Smooth muscle cell of trachea (primary cell): ENCODE measurements at places on chromosomes 2 and 18. TPM values are rescaled to one million over a fixed set of nuclear protein-coding genes. Genes with fewer than 3 reads are reported as not detected.

Gene SH2D6
- 0.66 TPM in 1 of 2 replicates, not detected in the other for total RNA-seq

Gene TMSB10
- 8,605 and 12,355 TPM in 2 replicates for total RNA-seq

Gene SERPINB10
- not detected in 2 replicates for total RNA-seq

Gene DNAJC5G
- not detected in 2 replicates for total RNA-seq

Gene AKAIN1
- not detected in 2 replicates for total RNA-seq

Gene CPO
- total RNA-seq, result 0.17 TPM in 1 of 2 replicates, not detected in the other

Gene CCNT2
- total RNA-seq, result 18.4 and 21.8 TPM in 2 replicates

Gene BCS1L
- total RNA-seq, result 32.3 and 41.9 TPM in 2 replicates

Gene ELOA2
- total RNA-seq, result not detected in 2 replicates

Gene LONRF2
- under 0.01 TPM in 2 replicates for total RNA-seq

Gene HK2
- 19.1 and 46.8 TPM in 2 replicates for total RNA-seq

Gene VSNL1
- total RNA-seq, result 0.29 and 0.99 TPM in 2 replicates

Gene LIPG
- 0.58 and 0.83 TPM in 2 replicates for total RNA-seq

Gene SNRNP27
- total RNA-seq, result 35.1 and 60.9 TPM in 2 replicates

Gene LIMS4
- 1.2 and 3.6 TPM in 2 replicates for total RNA-seq

Gene CD8B
- total RNA-seq, result not detected in 2 replicates

Gene MC5R
- total RNA-seq, result not detected in 2 replicates

Gene IFIH1
- 8.4 and 11.1 TPM in 2 replicates for total RNA-seq

Gene BMP10
- total RNA-seq, result not detected in 2 replicates

Gene C1GALT1C1L
- total RNA-seq, result 0.50 and 1.0 TPM in 2 replicates

Gene GKN2
- not detected in 2 replicates for total RNA-seq

Gene BCL11A
- under 0.01 and 0.15 TPM in 2 replicates for total RNA-seq

Gene NOSTRIN
- 0.33 and 0.58 TPM in 2 replicates for total RNA-seq

Gene CMPK2
- 0.50 and 0.58 TPM in 2 replicates for total RNA-seq

Gene CACNB4
- total RNA-seq, result 0.73 and 1.2 TPM in 2 replicates

Gene ADGRF3
- total RNA-seq, result not detected in 2 replicates

Gene SCN7A
- total RNA-seq, result 14.5 and 16.4 TPM in 2 replicates

Gene FAP
- total RNA-seq, result 112 and 143 TPM in 2 replicates

Gene CYP27A1
- 19.1 and 53.1 TPM in 2 replicates for total RNA-seq

Gene ATP6V1C2
- under 0.01 TPM in 1 of 2 replicates, not detected in the other for total RNA-seq

Gene DPP4
- 81.4 and 163 TPM in 2 replicates for total RNA-seq

Gene PLEKHA3
- total RNA-seq, result 4.5 and 4.8 TPM in 2 replicates

Gene SCN3A
- total RNA-seq, result 0.50 and 1.3 TPM in 2 replicates

Gene DSEL
- total RNA-seq, result 156 and 218 TPM in 2 replicates

Gene ZNF892
- total RNA-seq, result 6.3 and 7.9 TPM in 2 replicates

Gene SELENOI
- total RNA-seq, result 12.6 and 21.2 TPM in 2 replicates

Gene ABCG8
- not detected in 2 replicates for total RNA-seq

Gene IMPA2
- 10.2 and 24.0 TPM in 2 replicates for total RNA-seq

Gene ACTG2
- total RNA-seq, result 2.2 and 4.1 TPM in 2 replicates

Gene MBD1
- 63.7 and 85.7 TPM in 2 replicates for total RNA-seq

Gene SP9
- total RNA-seq, result not detected in 2 replicates

Gene SERPINB2
- 2.6 and 6.5 TPM in 2 replicates for total RNA-seq

Gene NCKAP5
- total RNA-seq, result 1.8 and 3.5 TPM in 2 replicates

Gene DLGAP1
- 0.17 and 3.1 TPM in 2 replicates for total RNA-seq

Gene ADAM23
- 10.6 and 13.2 TPM in 2 replicates for total RNA-seq

Gene RNF152
- 9.2 and 14.7 TPM in 2 replicates for total RNA-seq

Gene SCN1A
- total RNA-seq, result 0.15 and 0.33 TPM in 2 replicates

Gene SP140L
- 8.4 and 9.6 TPM in 2 replicates for total RNA-seq

Gene NXPH2
- not detected in 2 replicates for total RNA-seq

Gene SPATA3
- not detected in 2 replicates for total RNA-seq

Gene IKZF2
- total RNA-seq, result 9.9 and 15.6 TPM in 2 replicates

Gene CYP26B1
- total RNA-seq, result under 0.01 and 0.50 TPM in 2 replicates

Gene ANKRD30B
- total RNA-seq, result 0.15 and 0.50 TPM in 2 replicates

Gene CD28
- total RNA-seq, result under 0.01 TPM in 1 of 2 replicates, not detected in the other

Gene ZNF532
- 51.4 and 60.4 TPM in 2 replicates for total RNA-seq

Gene PSMA8
- not detected in 2 replicates for total RNA-seq

Gene MROH2A
- total RNA-seq, result not detected in 2 replicates

Gene PTPRN
- 3.6 and 23.8 TPM in 2 replicates for total RNA-seq

Gene NDUFB3
- total RNA-seq, result 40.9 and 99.6 TPM in 2 replicates
